T-helper 9 cell (primary cell): ENCODE measurements at places on chromosomes 13 and 19.

DNA sequence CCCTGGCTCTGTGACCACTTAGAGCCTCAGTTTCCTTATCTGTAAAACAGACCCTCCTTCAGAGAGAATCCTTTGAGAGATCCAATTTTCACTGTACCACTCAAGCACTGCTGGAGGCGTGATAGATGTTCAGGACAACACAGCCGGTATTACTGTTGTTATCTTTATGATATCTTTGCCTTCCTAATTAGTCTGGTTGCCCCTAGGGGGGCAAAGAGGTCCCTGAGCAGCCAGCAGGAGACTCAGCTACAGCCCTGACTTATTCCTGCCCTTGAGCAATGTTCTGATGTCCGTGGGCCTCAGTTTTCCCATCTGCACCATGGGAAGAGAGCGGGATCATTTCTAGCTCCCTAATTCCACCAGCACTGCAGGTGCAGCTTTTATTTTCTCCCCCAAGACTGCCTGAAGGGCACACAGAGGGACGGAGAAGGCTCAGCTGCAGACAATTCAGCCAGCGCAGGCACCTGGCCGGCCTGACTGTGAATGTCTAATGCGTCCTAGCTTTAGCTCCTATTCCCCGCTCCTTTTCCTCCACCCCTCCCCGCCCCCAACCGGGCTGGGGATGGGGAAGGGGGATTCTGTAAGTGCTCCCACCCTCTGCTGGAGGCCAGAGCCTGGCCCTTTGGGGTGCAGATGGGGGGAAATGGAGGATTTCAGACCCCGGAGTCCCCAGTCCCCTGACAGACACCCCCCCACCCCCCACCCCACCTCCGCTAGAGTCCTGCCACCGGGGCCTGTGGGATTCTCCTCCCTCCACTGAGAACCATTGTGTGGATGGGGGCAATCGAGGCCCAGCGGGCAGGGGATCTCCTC is 16.2 kb downstream of the TLE5 start:
- DNase-seq: no peak

GRCh38 chr19:49498475-49498874 is 2.2 kb downstream of the RPS11 start:
- DNase-seq: no peak

- no peak for DNase-seq
These were observed 321.9 kb downstream of the FOXO1 start for GRCh38 chr13:40344270-40345148.

- no peak for DNase-seq
These were observed 1.4 kb downstream of the ZNF575 start for GRCh38 chr19:43534305-43534815.

GRCh38 chr13:98234348-98234747 is 57.3 kb upstream of the RNF113B start:
- DNase-seq: no peak

GRCh38 chr13:43243711-43244110 is 220.3 kb downstream of the DNAJC15 start:
- DNase-seq: no peak

GRCh38 chr19:3345850-3346460 is 20.4 kb upstream of the NFIC start:
- DNase-seq: no peak

DNA sequence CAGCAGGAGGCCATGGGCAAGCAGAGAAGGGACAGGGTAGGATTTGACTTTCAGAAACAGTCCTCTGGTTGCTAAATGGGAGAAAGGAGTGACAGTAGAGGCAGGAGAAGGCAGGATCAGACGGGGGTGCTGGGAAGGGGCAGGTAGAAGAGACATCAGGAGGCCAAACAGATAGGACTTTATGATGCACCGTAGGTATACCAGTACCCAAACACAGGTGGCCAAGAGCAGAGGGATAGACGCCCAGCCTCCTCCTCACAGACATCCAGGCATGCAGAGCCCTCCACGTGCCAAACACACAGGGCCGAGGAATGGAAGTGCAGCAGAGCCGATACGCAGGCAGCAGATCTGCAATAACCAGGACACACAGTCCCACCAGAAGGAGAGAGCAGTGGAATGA is 1.3 kb upstream of the AXL start:
- no peak for DNase-seq

DNA sequence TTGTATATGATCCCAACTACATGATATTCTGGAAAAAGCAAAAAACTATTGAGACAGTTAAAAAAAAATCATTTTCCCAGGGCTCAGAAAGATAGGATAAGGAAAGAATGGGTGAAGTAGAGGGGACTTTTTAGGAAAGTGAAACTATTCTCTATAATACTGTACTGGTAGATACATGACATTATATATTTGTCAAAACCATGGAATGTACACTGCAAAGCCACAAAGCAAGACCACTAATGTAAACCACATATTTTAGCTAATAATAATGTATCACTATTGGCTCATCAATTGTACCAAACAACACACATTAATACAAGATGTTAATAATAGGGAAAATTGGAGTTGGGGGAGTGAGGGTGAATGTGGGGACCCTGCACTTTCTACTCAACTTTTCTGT is 182.6 kb downstream of the EFNB2 start:
- DNase-seq: no peak

DNA sequence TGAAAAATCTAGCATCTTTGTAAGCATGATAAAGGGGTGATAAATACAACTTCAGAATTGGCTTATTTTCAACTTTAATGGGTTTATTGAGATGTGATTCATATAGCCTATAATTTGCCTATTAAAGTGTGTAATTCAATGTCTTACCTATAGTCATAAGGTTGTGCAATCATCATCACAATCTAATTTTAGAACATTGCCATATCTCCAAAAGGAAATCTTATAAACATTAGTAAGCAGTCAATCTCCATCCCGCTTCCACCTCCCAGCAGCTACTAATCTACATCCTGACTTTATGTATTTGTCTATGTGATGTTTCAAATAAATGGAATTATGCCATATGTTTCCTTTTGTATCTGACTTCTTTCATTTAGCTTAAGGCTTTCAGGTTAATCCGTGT is 145.2 kb upstream of the KLHL1 start:
- no peak for DNase-seq

DNA sequence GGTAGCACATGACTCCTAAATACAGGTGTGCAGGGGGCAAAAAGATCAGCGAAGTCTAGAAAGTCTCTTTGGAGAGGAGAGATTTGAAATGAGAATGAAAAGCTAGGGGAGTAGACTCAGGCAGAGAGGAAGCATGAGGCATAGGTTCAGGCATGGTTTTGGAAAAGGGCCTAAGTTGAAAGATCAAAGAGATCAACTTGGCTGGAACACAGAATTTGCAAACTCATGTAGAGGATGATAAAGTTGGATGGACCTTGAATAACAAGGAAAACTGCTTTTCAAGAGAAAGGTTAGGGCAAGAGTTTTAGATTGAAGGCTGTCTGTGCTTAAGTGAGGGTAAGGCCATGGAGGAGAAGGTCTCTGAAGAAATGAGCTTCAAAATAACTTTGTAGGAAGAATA is 47.4 kb upstream of the UBAC2 start:
- DNase-seq: no peak

DNA sequence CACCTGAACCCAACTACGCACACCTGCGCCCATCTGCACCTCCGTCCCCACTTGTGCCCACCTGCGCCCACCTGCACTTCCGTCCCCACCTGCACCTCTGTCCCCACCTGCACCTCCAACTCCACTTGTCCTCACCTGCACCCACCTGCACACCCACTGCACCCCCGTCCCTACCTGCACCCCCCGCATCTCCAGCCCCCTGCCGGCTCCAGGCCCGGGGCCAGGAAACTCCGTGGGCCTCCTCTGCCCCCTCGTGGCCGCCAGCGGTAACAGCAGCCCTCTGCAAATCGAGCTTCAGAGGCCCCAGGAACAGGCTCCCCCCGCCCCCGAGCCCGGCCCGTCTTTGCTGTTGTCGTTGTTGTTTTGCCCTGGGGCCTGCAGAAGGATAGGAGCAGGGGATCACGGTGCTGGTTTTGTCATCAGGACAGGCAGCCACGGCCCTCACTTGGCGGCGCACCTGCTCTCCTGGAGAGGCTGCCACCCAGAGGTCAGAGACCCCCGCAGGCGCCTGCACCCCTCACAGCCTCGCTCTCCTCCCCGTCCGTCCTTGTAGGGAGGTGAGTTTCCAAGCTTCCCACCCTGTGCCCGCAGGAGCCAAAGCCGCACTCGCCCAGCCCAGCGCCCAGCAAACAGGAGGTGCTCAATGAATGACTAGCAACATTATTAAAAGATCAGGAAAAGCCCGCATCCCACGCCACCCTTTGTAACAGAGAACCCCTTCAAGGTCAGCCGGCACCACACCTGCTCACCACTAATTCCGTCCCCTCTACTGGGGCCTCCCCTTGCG is 65.4 kb downstream of the GNG7 start:
- peak; percentile 74 for DNase-seq

DNA sequence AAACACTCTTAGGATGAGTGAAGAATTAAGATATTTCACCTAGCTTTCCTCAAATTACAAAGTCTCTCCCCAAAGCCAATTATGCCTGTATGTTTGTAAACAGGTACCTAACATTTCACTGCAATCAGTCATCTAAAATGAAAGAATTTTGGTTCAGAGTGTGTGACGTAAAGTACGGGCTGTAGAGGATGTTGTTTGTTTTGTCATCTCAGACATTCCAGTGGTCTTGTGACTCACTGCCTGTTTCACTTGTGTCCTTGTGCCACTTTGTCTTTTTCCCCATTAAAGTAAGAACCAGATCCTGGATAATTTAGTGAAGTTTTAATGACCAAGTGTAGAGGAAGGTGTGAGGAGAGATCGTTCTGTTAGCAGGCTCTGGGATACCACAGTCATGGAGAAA is 28.6 kb upstream of the EID2 start:
- no peak for DNase-seq

DNA sequence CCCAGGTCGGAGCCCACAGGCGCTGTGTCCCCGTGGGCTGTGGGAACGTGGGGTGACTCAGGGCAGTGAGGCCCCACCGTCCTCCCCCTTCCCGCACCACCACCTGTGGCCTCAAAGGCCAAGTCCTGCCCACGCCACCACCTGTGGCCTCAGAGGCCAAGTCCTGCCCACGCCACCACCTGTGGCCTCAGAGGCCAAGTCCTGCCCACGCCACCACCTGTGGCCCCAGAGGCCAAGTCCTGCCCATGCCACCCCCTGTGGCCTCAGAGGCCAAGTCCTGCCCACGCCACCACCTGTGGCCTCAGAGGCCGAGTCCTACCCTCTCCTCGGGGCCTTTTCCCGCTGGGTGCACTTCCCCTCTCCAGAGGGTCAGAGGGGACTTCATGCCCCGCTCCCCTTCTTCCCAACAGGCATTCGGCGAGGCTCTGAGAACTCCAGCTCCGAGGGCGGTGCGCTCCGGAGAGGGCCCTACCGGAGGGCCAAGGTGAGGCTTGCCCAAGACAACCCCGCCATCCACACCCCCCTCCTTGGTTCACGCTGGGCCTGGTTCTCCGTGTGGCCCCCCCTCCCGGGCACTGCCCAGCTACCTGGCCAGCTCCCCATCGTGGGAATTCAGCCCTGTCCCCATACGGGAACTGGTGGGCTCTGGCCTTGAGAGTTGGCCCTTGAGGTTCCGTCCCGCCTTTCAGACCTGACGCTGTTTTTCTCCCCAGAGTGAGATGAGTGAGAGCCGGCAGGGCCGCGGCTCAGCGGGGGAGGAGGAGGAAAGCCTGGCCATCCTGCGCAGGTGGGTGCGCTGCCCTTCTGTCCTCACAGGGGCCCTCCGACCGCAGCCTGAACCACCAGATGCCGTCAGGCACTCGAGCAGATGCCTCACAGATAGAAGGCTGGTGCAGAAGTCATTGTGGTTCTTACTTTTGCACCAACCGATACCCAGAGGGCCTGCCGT is 27.4 kb upstream of the F7 start:
- DNase-seq: no peak

DNA sequence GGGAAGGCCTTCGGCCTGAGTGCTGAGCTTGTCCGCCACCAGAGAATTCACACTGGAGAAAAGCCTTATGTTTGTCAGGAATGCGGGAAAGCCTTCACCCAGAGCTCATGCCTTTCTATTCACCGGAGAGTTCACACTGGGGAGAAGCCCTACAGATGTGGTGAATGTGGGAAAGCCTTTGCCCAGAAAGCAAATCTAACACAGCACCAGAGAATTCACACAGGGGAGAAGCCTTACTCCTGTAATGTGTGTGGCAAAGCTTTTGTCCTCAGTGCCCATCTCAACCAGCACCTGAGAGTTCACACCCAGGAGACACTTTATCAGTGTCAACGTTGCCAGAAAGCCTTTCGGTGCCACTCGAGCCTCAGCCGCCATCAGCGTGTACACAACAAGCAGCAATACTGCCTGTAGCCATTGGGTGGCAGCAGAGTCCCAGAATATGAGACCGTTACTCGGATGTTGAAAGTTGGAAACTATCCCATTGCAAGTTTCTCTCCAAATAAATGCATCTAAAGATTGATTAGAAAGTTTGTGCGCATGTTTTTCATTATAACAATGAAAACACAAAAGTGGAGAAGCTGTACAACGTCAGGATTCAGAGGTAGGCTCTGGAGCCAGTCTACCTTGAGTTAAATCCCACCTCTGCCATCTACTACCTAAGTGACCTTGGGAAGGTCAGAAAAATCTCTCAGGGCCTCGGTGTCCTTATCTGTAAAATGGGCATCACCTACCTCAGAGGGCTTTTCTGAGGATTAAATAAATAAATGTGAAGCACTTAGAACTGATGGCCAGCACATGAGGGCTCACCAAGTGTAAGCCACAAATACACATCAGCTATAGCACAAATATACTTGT is 21.1 kb downstream of the ZNF473 start:
- peak; percentile 61 for DNase-seq

DNA sequence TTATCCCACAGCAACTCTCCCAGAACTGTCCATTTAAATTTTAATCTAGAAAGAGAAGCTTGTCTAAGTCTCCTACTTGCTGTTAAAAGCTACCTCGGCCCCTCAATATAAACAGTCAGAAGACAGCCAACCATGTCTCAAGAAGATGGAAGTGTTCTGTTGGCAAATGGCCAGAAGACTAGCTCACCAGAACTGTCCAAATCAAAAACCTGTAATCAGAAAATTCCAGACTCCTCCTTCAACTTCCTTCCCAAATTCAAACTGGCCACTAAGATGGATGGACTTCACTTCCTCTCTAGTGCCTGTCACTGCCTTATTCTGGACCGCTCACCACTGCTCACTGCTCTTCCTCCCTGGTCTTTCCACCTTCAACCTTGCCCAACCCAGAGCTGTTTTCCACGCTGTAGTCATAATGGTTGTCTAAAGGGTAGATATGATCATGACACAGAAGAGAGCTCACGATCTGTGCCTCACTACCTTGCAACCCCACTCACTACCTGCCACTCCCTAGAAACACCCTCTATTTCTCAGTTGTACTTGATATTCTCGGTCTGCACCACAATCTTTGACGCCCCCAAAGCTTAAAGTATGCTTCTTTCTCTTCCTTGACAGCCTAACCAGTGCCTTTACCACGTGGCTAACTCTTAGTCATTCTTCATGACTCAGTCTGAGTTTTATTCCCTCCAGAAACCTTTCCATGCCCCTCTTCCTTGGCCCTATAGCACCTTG is 9.2 kb downstream of the FGF14 start:
- no peak for DNase-seq

- DNase-seq: no peak
These were observed 1.3 kb downstream of the ITGBL1 start for GRCh38 chr13:101453784-101454201.
